ENCODE measurements at places on chromosomes 16 and 17. TPM values are rescaled to one million over a fixed set of nuclear protein-coding genes. Genes with fewer than 3 reads are reported as not detected.

GRCh38 chr17:5527601-5528250, 41.4 kb downstream of the MIS12 start:
- H3K4me1 ChIP-seq: no peaks in the 10 kb centered on the region
- no peaks in the 10 kb centered on the region for H3K27me3 ChIP-seq
- H3K4me3 ChIP-seq: no peak overlapping the region
- H3K36me3 ChIP-seq: no peaks in the 10 kb centered on the region

DNA sequence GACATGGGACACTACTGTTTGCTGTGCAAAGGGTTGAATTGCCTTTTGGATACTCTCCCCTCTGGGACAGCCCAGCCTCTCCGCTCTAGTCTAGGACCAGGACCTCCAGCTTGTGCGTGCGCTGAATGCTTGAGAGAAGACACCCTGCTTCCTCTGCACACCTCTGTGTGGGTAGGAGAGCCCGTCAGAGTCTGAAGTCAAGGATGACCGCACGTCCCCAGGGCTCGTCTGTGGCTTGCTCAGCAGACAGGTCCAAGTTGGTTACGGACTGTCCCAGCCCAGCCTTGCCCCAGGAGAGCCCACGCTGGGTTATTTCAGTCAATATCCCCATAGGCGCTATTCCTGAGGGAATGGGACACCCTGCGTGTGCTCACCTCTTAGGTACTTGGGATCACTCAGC, 3.7 kb downstream of the C16orf89 start:
- DNase-seq: no peak
- no peaks in the 10 kb centered on the region for H3K27me3 ChIP-seq

DNA sequence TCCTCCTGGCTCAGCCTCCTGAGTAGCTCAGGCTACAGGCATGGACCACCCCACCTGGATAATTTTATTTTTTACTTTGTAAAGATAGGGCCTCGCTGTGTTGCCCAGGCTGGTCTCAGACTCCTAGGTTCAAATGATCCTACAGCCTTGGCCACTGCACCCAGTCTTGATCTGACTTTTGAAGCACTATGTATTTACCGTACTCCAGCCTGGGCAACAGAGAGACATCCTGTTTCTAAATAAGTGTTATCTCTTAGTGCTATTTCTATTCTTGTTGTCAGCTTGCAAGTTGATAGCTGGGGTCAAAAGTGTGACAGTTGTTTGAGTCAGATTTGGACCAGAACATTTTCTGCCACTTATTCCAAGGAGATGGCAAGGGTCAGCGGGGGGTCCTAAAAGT, 486.4 kb downstream of the NPIPA7 start:
- H3K27me3 ChIP-seq: peaks cover 6% of the 10 kb centered on the region
- H3K4me3 ChIP-seq: no peak overlapping the region
- H3K36me3 ChIP-seq: no peaks in the 10 kb centered on the region
- peaks cover 13% of the 10 kb centered on the region for H3K4me1 ChIP-seq
- peak overlapping the region; percentile 46 for H3K27ac ChIP-seq

GRCh38 chr17:32264823-32265191, 825 bp upstream of the RHBDL3 start:
- peaks cover 38% of the 10 kb centered on the region for H3K4me1 ChIP-seq
- no peak overlapping the region for H3K4me3 ChIP-seq
- H3K27me3 ChIP-seq: peaks cover 41% of the 10 kb centered on the region
- no peaks in the 10 kb centered on the region for H3K36me3 ChIP-seq

GRCh38 chr17:11240841-11241610, at the start of gene SHISA6:
TSS of gene SHISA6 (plus strand) at chr17:11241213.
- H3K36me3 ChIP-seq: no peaks in the 10 kb centered on the region
- peak; percentile 18 for DNase-seq
- H3K4me3 ChIP-seq: no peak within 1 kb of the TSS
- H3K4me1 ChIP-seq: peaks cover 5% of the 10 kb centered on the region

- no peak overlapping the region for H3K27ac ChIP-seq
- H3K27me3 ChIP-seq: no peaks in the 10 kb centered on the region
- no peaks in the 10 kb centered on the region for H3K36me3 ChIP-seq
Measured at GRCh38 chr17:58066401-58066800, 16.8 kb upstream of the DYNLL2 start.

DNA sequence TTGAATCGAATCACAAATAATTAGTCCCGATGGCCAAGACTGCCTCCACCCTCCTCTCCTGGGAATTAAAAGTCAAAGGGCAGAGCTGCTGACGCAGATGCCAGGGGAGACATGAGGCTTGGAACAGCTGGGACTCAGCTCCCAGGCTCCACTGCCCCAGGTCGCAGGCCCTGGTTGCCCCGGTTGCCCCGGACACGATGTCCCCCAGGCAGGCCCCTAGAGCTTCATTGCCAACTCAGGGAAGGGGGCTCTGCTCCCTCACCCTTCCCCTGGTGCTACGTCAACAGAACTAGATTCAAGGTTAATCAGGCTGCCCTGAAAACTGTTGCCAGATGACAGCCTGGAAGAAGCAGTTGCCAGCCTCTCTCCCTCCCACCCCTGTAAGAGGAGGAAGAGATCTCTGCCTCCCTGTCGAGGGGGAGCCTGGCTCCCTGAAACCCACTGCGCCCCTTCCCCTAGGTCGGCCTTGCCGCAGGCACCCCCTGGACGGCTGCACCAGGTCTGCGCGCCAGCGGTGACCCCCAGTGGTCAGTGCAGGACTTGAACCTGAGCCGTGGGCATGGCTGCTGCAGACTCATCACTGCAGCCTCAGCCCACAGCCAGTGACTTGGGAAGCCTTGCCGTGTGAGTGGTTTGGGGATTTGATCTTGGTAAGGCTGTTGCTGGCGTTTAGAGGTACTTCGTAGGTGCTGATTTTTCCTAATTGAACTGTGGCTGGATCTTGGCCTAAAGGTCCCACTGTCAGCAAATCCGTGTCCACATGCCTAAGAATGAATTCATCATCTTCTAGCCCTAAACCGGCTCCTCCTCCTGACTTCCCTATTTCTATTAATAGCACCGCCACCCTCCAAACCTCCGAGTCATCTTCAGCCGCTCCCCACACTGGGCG, 84.1 kb upstream of the TOB1 start:
- H3K27ac ChIP-seq: peak overlapping the region; percentile 85
- H3K4me3 ChIP-seq: no peak overlapping the region
- peaks cover 15% of the 10 kb centered on the region for H3K4me1 ChIP-seq
- H3K27me3 ChIP-seq: no peaks in the 10 kb centered on the region

DNA sequence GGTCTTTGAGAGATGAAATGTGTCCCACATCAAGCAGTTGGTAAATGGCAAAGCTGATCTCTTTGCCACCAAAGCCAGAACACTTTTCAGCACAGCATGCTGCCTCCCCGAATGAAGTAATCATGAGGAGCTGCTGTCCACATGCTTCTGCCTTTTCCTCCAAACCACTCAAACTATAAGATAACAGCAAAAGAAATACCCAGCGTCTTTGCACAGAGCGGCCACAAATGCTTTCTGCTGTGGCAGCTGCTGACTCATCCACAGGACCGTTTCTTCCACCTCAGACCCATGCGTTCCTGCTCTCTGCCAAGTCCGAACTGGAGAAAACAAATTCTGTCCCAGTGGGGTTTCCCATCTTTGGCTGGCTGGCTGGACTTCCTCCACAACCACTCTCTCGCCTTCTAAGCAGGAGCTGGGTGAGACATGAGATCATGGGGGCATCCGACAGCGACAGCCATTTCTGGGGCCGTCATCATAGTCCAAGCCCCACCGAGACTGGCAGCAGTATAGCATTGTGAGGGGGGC, 27.1 kb downstream of the TBC1D3B start:
- H3K4me3 ChIP-seq: no peak overlapping the region
- peak; percentile 14 for DNase-seq
- H3K36me3 ChIP-seq: no peaks in the 10 kb centered on the region
- no peak overlapping the region for H3K27ac ChIP-seq

- H3K4me1 ChIP-seq: no peaks in the 10 kb centered on the region
- no peak overlapping the region for H3K4me3 ChIP-seq
- no peaks in the 10 kb centered on the region for H3K27me3 ChIP-seq
- H3K27ac ChIP-seq: no peak overlapping the region
- H3K36me3 ChIP-seq: peaks cover 4% of the 10 kb centered on the region
Measured at GRCh38 chr16:71476457-71477124, 12.5 kb downstream of the ZNF19 start.

DNA sequence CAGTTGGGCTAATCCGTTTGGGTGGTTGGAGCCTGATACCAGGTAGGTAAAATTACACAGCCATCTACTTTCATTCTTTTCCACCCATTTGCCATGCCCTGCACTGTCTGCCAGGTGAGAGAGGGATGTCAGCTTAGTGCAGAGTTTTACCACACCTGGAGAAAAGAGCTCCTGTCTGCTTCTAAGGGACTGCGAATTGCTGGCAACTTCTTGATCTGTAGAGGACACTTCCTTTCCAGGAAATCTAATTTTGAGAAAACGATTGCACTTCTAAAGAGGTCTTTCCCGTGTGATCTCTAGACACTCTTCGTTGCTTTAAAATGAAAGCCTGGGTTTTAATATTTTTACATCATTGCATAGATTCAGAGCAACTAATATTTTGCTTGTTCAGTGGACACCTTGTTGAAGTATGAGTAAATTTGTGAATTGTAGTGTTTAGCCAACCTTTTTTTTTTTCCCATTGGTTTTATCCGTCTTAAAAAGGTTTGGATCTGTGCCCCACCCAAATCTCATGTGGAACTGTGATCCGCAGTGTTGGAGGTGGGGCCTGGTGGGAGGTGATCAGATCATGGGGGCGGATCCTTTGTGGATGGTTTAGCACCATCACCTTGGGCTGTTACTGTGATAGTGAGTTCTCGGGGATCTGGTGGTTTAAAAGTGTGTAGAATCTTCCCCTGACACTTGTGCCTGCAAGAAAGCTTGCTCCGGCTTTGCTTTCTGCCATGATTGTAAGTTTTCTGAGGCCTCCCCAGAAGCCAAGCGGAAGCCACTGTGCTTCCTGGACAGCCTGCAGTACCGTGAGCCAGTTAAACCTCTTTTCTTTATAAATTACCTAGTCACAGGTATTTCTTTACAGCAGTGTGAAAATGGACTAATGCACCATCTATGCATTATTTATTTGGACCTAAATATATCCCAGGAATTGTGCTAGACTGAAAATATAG, 104.6 kb downstream of the PRKCA start:
- no peaks in the 10 kb centered on the region for H3K27me3 ChIP-seq
- no peaks in the 10 kb centered on the region for H3K36me3 ChIP-seq
- no peak for DNase-seq

DNA sequence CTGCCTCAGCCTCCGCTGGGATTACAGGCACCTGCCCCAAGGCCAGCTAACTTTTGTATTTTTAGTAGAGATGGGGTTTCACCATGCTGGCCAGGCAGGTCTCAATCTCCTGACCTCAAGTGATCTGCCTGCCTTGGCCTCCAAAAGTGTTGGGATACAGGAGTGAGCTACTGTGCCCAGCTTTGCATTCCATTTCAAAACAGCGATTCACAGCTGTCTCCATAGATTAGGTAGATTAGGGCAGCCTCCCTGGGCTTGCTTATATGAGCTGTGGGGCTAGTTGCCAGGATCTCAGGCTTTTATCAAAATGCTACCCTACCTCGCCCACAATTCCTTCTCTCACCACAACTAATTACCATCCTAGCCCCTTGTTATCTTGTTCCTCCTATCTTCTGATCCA, 176.4 kb upstream of the ZKSCAN2 start:
- no peak overlapping the region for H3K4me3 ChIP-seq
- DNase-seq: no peak
- H3K27ac ChIP-seq: no peak overlapping the region
- no peaks in the 10 kb centered on the region for H3K4me1 ChIP-seq
- no peaks in the 10 kb centered on the region for H3K36me3 ChIP-seq

DNA sequence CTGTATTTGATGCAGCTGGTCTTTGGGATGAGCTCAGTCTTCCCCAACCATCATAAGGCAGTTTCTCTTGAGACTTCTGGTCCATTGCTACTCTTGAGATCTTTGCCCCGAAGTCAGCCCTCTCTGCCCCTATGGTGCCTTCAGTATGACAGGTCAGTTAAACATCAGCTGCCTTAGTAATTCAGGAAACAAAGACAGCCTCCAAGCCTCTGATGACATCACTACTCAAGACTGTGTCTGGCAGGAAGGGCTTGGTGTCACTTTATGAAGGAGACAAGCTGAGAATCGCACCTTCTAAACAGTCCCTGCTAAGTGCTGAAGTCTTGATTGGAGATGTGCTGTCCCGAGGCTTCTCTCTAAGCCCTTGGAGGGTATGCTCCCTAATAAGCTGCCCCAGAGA, 104.9 kb upstream of the TBX2 start:
- H3K4me3 ChIP-seq: no peak overlapping the region
- H3K27ac ChIP-seq: no peak overlapping the region
- H3K4me1 ChIP-seq: peaks cover 8% of the 10 kb centered on the region
- H3K27me3 ChIP-seq: no peaks in the 10 kb centered on the region
- H3K36me3 ChIP-seq: no peaks in the 10 kb centered on the region

- no peak overlapping the region for H3K27ac ChIP-seq
- H3K4me3 ChIP-seq: no peak overlapping the region
- H3K4me1 ChIP-seq: no peaks in the 10 kb centered on the region
- no peaks in the 10 kb centered on the region for H3K27me3 ChIP-seq
- no peak for DNase-seq
- H3K36me3 ChIP-seq: no peaks in the 10 kb centered on the region
Measured at GRCh38 chr17:52995147-52995546, 827.6 kb upstream of the KIF2B start.

- no peaks in the 10 kb centered on the region for H3K27me3 ChIP-seq
- DNase-seq: no peak
- H3K4me3 ChIP-seq: no peak overlapping the region
- peaks cover 21% of the 10 kb centered on the region for H3K4me1 ChIP-seq
- no peak overlapping the region for H3K27ac ChIP-seq
Measured at GRCh38 chr17:73554498-73554897, 89.7 kb downstream of the SDK2 start.

DNA sequence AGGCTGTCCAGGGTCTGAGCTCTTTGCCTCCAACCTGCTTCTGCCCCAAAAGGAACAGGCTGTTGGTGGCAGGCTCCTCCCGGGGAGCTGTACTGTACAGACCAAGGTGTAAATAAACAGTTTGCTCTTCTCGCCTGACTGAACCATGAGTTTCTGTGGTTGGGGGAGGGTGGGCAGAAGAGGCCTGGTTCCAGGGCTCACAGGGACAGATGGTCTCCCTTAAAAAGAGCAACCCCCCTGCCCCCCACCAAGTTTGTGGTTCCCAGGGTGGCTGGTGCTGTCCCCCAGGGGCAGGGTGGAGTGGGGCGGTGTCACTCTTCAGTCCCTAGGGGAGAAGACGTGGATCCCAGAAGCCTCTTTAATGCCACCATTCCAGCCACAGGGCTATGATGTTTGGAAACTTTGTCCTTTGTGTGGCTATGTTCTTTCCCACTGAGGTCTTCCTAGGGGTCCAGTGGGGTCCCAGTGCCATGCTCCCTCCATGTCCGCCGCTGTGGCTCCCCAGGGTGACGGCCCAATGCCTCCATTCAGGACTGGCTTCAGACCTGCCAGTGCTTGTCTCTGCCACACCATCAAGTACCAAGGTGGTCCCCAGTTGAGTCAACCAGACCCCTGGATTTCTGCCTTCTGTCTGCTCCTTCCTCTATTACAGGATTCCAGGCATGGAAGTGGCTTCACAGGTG, 146.7 kb downstream of the RAB11FIP4 start:
- H3K27me3 ChIP-seq: no peaks in the 10 kb centered on the region
- DNase-seq: no peak
- H3K4me3 ChIP-seq: no peak overlapping the region
- H3K27ac ChIP-seq: no peak overlapping the region
- H3K36me3 ChIP-seq: no peaks in the 10 kb centered on the region

GRCh38 chr16:88741368-88741767, 35.1 kb downstream of the CTU2 start:
- no peaks in the 10 kb centered on the region for H3K4me1 ChIP-seq
- DNase-seq: no peak
- H3K4me3 ChIP-seq: no peak overlapping the region
- no peak overlapping the region for H3K27ac ChIP-seq
- H3K36me3 ChIP-seq: peaks cover 43% of the 10 kb centered on the region

Gene LRRC37A
- 5.2 TPM for total RNA-seq

Gene CCL4L2
- 52.2 TPM for total RNA-seq

Gene AANAT
- not detected for total RNA-seq

Gene TP53TG3B
- not detected for total RNA-seq

Gene PRSS21
- total RNA-seq: 7.9 TPM

Gene DPEP3
- 0.51 TPM for total RNA-seq

Gene ARL4D
- 10.3 TPM for total RNA-seq

Gene DOC2B
- total RNA-seq: 7.5 TPM

Gene CDRT15L2
- total RNA-seq: not detected
